GM06990 (cell line): ENCODE measurements at places on chromosomes 3 and 15.
A peak's percentile ranks its signal among the peaks of the same experiment; 100 is the strongest.

DNA sequence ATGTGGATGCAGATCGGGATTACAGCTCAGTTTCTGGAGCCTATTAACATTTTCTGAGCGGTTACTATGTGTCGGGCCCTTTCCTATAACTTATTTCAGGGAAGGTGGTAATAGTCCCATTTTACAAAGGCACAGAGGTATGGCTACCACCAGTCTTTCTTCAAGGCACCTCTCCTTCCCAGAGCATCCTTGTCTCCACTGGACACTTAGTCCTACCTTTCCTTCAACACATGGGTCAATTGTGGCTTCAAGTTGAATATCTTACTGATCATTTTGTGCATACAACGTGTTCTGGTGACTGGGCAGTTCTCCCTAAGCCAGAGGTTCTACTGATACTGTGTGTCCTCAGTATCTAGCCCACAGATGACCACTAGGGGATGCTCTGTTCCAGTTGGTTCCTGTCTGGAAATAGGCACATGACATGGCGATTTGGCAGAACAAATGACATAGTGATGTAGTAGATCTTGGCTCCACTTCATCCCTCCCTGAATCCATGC is 60.7 kb upstream of the CMTM8 start:
- no peak for DNase-seq

GRCh38 chr3:177057768-177058167 is 139.5 kb downstream of the TBL1XR1 start:
- peak; percentile 64 for DNase-seq

DNA sequence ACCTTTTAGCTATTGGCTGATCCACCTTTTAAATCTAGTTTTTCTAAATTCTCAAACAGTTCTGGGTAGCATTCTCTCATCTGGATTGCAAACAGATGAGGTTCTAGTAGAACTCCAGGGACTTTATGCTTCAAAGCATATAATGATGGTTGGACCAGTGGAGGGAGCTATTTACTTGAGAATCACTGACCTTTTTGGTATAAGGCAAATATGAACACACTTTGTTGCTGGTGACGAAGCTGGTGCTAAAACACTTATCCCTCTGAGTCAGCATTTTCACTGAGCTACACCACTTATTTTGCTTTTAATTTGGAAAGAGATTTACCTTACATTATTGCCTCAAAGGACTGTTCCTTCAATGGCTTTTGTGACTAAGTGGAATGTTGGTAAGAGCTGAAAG is 58.6 kb upstream of the SLITRK3 start:
- DNase-seq, result no peak

DNA sequence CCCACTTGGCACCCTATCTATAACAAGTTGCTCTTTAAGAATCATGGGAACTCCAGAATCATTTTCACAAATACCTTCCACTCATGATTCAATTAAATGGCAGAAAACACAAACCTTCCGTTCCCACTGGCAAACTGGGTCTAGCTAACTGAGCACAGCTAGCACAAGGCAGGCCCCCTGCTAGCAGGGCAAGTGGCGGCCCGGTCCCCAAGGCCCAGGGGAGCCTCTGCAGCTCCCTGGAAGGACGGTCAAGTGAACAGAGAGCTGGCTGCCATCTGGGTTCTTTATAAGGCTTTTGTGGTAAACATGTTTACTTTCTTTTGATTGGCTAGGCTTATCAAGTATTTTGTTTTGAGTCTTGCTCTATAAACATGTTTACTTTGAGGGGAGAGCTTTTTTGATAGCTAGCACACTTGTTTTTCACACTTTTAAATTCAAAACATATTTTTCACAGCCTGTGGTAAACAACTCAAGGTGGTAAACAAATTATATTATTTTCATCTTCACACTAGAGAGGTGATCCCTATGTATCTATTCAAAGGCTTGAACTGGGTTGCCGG is 81.4 kb downstream of the FOXP1 start:
- DNase-seq, result no peak

DNA sequence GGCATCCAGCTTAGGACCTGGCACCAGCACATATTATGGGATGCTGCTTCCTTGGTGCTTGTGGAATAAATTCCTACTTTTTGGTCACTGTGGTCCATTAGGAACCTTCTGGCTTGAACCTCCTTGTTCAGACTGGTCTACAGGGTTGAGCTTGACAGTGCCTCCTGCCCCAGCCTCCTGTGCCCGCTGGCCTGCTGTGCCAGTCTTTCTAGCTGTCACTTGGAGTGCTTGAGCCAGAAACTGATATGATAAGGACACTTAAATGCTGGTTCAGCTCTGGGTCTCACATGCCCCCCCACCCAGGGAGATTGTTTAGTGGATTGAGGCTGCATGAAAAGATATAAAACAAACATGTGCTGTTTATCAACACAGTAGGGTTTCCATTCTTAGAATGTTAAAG is 147.8 kb downstream of the SLCO3A1 start:
- no peak for DNase-seq

DNA sequence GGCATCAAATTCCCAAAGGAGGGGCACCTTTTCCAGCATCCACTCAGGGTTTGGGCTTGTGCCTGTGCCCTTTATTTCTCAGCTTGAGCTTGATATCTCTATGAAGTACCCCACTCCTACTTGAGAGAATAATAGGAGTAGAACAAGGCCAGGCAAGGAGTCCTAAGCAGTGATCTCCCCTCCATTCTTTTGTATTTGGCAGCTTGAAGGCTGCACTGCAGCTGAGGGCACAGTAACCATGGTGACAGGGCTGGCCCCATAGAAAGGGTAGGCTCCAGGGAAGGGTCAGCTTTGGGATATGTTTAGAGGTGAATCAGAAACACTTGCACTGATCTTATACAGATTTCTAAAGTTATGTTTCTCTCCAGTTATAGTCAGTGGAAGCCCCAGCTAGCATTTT is 145.4 kb upstream of the SLC24A5 start:
- no peak for DNase-seq

DNA sequence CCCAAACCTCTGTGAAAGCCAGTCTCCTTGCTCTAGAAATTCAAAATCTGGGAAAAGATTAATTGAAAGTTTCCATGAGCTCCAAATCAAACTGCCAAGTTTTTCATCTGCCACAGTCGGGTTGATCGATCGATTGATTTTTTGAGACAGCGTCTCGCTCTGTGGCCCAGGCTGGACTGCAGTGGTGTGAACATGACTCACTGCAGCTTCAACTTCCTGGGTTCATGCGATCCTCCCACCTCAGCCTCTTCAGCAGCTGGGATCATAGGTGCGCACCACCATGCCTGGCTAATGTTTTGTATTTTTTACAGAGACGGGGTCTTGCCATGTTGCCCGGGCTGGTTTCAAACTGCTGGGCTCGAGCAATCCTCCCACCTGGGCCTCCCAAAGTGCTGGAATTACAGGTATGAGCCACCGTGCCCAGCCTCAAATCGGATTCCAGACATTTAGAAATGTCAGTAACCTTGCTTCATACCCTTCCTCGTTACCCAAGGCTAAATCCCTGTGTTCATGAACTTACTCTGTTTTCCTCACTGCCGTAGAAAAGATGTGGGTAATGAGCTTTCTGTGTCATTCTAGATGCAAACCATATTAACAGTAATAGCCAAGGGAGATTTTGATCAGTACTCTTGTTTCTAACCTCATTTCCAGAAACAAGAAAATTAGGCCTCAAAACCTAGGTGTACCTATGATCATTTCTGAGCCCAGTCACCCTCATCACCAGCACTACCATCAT is 105.9 kb upstream of the AKAP13 start:
- DNase-seq, result no peak

GRCh38 chr3:142276781-142277180 is 51.4 kb upstream of the GK5 start:
- no peak for DNase-seq

GRCh38 chr3:139358841-139359562 is 15.2 kb downstream of the MRPS22 start:
- DNase-seq, result peak; percentile 28

- no peak for DNase-seq
Observed at GRCh38 chr3:58704745-58705144, 38.2 kb upstream of the FAM3D start.

DNA sequence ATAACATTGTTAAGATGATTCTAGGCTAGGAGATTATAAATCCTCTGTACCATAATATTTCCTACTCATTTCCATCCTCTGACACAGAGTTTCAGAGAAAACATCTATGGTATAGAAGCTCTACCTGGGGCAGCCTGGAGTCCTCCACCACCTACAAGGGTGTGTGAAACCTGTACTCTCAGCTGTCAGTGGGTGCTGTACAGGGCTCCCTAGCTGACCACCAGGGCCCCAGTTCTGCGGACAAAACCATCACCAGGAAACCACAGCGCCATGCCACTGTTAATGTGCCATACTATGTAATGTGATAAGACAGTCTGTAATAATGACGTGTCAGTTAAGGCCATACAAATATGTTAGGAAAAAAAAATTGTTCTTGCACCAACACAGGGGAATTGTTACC is 7.1 kb downstream of the RORA start:
- DNase-seq, result no peak

DNA sequence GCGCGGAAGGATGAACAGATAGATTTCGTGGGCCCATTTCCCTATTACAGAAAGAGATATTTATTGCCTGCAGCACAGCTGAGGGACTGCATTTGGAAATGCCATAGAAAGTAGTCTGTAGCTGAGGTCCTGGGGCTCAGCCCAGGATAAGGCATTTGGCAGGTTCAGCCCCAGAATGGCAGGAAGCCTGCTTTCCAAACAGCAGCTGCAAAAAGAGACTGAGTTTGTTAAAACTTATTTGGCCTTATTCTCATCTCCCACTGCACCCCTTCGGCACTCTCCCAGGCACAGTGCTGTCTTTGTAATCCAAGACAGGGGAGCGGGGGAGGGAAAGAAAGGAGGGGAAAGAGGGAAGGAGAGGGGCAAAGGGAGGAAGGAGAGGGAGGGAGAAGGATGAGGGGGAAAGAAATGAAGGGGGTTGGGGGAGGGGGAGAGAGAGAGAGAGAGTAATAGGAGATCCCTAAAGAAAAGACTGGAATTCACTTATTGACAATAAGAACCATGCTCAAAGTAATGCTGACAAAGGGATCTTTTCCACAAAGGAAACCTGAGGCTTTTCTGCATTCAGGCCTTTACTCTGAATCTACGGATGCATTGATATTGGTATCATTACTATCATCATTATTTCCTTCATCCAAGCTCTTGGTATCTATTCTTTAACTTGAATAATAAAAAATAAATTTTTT is 94.0 kb upstream of the LRRN1 start:
- DNase-seq, result no peak

GRCh38 chr3:194487289-194488054 is 670 bp upstream of the ATP13A3 start:
- DNase-seq, result peak; percentile 86

DNA sequence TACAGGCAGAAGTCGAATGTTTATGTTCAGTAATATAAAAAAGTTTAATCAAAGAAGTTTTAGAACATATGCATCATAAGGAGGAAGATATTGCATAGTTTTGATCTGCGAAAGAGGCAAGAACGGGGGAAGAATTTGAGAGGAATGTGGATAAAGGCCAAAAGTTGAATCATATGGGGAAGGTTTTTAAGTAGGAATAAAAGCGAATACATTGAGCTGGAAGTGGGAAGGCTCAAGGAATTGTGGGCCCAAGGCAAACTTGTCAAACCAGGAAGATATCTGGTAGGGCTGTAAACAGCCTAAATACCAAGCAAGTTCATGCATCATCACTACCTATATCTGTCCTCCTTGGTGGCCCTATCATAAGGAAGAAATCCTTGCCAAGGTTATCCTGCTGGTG is 186.9 kb downstream of the MAGI1 start:
- DNase-seq, result no peak

DNA sequence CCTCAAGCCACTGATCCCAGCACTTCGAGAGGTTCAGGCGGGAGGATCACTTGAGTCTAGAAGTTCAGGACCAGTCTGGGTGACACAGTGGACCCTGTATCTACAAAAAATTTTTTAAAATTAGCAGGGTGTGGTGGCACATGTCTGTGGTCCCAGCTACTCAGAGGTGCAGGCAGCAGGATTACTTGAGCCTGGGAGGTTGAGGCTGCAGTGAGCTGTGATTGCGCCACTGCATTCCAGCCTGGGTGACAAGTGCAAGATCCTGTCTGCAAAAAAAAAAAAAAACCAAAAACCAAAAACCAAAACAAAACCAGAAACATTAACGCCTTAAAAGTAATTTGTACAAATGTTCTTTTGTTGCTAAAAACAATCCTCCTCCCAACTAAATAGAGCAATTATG is 27.9 kb upstream of the SLC12A8 start:
- no peak for DNase-seq

DNA sequence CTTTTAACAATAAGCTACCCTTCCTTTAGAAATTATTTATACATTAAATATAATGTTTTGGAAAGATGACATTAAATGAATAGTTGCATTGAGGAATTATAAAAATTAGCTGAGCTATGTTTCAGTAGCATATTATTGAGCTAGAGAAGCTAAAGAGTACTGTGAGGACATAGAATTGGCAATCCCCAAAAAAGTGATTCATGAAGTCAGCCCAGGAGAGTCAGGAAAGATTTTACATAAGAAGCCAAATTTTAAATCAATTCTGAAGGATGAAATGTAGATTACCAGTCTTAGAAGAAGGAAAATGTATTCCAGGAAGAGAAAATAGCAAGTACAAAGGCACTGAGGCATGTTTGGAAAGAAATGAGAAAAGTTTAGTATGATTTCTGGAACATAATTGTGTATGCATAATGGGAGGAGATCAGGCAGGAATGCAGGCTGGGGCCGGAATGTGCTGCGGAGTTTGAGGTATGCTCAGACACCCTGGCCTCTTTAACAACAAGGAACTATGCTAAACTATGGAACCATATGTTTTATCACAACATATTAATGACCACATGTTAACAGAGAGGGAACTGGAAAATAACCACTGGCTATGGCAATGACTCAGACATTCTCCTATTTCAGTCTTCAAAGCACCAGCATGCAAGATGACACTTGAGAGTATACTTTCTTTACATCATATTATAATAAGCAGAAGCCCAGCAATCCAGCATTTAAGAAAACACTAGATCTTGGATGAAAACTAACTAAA is 103.3 kb upstream of the COL8A1 start:
- DNase-seq, result no peak

DNA sequence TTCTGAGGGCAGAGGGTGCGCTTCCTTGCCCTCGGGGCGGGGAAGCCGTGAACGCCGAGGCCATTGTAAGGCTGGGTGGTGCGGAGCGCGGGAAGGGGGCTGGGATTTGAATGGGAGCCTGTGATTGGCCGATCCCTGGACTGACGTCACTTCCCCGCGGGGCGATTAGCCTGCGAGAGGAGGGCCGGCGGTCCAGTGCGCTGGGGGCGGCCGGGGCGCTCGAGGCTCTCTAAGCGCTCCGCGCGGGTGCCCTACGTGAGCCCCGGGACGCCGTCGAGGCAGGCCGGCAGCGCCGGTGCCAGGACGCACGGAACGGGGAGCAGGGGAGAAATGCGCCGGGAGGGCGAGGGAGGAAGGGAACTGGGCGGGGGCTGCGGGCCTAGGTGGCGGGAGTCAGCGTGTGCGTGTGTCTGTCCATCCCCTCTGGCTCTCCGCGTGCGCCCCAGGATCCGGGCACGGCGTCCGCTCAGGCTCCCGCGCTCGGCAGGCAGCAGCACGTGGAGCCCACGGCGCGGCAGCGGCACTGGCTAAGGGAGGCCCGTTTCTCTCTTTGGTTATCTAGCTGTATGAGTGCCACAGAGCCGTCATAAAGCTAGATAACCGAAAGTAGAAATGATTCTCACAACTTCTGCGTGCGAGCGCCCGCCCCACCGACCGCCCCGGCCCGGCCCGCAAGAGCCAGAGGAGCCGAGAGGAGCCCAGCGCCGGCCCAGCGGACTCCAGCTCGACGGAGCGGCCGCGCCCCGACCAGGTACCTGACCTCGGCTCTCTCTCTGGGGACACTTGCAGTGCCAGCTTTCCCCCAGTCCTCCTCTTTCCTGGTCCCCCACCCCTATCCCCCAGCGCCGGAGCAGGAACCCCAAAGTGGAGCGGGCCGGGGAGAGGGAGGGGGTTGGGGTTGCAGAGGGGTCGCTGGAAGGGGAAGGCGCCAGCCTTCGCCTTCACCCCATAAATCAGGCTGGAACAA is 33.1 kb upstream of the POLG start:
- no peak for DNase-seq
